ENCODE measurements at places on chromosomes 1 and 21.
A peak's percentile ranks its signal among the peaks of the same experiment; 100 is the strongest.

GRCh38 chr1:56188221-56188620 is 391.1 kb downstream of the PLPP3 start:
- no peak for DNase-seq

GRCh38 chr1:240827786-240828185 is 215.8 kb upstream of the GREM2 start:
- no peak for DNase-seq

- no peak for DNase-seq
These were observed 637.2 kb downstream of the SMYD3 start for GRCh38 chr1:245869847-245870246.

GRCh38 chr1:234525099-234525799 is 46.3 kb upstream of the TARBP1 start:
- DNase-seq = no peak

- DNase-seq = no peak
These were observed 22.7 kb downstream of the NCF2 start for GRCh38 chr1:183567584-183567983.

DNA sequence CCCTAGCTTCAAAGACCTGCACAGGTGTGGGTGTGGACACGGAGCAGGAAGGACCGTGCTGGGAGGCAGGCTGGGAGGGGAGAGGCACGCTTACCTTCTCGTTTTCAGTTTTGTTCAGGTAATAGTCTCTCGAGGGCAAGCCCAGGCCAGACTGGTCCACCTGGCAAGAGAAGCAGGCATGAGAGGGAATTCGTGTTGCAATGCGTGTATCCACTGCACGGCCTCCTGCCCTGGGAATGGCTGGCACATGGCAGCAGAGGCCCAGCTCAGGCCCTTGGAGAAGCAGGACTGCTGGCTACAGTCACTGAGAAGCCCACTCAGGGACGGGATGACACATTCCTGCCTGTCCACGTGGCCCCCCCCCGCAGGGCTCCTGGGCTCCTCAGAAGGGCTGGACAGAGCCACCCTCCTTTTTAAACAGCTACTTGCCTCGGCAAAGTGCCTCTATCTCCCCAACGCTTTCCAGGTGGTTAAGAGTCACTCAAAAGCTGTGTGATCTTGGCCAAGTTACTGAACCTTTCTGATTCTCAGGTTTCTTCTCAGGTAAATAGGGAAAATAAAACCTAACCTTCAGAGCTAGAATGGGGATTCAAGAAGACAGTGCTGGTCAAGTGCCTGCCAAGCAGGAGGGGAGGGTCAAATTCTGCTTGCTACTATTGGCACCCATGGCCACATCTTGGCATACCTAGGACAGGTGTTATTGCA is 32.7 kb downstream of the ECE1 start:
- DNase-seq = no peak

GRCh38 chr1:30383221-30383711 is 340.1 kb downstream of the MATN1 start:
- no peak for DNase-seq

DNA sequence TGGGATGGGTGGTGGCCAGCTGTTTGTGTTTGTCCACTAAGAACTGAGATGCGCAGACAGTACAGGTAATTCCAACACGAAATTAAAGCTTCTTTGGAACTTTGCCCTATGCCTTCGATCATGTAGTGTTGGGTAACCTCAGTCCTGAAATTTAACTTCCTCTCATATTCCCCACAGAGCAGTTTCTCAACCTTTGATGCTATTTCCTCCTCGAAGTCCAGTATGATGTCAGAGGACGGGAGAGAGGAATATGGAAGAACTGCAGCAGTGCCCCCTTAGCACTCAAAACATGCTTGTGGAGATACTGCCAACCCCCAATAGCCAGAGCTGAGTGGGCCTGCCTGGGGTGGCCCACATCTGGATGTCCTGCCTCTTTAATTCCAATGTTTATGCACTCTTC is 3.6 kb downstream of the LPAR3 start:
- DNase-seq = no peak

- peak; percentile 83 for DNase-seq
These were observed 35.7 kb downstream of the NEK2 start for GRCh38 chr1:211639475-211640300.

GRCh38 chr1:30034627-30035521 is 688.5 kb downstream of the MATN1 start:
- no peak for DNase-seq

DNA sequence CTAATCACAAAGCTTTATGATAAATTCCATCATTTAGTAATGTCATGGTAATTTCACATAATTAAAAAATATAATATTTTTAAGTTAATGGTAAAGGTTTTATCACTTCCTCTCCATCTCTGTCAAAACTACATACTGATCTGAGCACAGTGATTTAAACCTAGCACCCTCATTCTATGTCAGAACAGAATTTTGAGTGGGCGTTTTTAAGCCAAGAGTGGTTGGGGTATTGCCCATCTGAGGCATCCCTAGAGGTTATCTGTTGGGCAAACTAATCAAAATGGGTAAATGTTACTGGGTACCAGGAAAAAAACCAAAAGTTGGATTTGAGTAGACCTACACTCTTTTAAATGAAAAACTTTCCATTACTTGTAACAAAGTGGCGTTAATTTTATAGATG is 100.7 kb upstream of the GFI1 start:
- no peak for DNase-seq

GRCh38 chr1:171981303-171981702 is 140.0 kb downstream of the DNM3 start:
- no peak for DNase-seq

- DNase-seq = no peak
These were observed 9.2 kb upstream of the TTC22 start for GRCh38 chr1:54810153-54810942.

DNA sequence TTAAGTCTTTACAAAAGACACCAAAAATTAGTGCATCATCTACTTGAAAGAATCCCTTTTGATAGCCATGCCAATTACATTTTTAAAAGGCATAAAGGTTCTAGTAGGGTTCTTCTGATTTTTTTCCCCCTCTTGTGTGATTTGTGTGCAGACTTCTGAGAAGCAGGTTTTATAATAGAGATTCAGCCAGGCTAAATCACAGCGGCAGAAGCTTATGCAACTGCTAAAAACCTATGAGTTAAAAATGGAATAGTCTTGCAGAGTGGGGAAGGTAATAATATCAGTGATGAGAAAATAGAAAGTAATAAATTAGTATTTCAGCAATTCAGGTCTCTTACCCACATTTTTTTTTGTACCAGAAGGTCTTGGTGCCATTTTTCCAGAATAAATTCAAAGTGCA is 17.7 kb downstream of the STUM start:
- DNase-seq = no peak

GRCh38 chr1:40736085-40736531 is 44.6 kb downstream of the NFYC start:
- DNase-seq = peak; percentile 56

DNA sequence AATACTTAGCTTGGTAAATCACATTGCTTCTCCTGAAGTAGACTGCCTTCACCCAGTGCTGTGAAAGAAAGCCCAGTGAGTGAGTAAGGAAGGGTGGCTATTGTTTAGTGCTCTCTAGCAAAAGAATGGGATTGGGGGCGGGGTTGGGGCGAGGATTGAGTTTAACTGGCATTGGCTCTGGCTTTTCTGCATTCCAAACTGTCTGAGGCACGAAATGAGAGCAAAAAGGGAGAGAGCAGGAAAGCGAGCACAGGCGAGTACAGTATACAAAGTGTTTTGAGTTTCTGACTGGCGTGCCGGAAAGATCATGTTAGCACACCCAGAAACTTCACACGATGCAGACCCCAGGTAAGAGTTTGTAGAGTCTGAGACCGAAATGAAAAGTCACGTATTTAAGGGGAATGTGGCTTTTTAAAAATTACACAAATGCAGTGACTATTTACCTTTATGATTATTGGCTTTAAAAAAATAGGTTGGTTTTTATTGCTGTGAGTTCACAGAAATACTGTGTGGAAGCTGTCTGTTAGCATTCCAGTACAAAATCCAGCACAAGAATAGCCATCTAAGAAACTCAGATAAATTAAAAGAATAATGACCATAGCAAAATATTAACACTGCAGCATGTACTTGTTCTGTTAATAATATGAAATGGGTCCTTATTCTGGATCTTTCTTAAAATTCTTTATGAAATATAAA is 155.4 kb downstream of the CLEC20A start:
- DNase-seq = peak; percentile 77

DNA sequence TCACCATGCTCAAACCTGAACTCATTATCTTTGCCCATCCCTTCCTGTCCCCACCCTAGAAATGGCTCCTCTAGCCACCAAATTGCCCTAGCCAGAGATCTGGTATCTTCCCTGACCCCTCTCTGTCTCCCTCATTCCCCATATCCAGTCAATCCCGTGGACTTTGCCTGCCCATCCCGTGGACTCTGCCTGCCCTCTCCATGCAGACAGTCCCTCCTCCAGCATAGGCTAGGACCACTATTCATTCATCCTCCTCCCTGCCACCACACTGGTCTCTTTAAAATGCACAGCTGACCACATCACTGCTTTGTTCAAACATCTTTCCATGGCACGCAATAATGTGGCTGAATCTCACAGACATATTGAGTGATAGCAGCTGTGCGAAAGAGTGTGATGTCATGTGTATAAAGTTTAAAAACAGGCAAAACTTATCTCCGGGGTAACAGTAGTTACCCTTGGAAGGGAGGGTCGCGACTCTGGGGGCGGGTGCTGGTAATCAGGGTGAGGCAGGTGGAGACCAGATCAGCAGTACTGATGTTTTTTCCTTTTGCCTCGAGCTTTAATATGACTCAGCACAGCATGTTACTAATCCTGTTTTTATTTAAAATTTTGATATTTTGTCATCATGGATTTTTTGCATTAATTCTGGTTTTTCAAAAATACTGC is 4.8 kb upstream of the SLC2A1 start:
- no peak for DNase-seq

- no peak for DNase-seq
These were observed 32.5 kb downstream of the OLFML3 start for GRCh38 chr1:114011796-114012195.

GRCh38 chr1:178458203-178458602 is 38.6 kb downstream of the CLEC20A start:
- no peak for DNase-seq

- no peak for DNase-seq
These were observed 83.3 kb upstream of the TNR start for GRCh38 chr1:175826705-175827104.

Data from pulmonary artery endothelial cell (primary cell).